ENCODE measurements at places on chromosomes 2 and 18.

GRCh38 chr2:111208639-111209038 lies 87.9 kb downstream of the BCL2L11 start:
- no peak for DNase-seq

DNA sequence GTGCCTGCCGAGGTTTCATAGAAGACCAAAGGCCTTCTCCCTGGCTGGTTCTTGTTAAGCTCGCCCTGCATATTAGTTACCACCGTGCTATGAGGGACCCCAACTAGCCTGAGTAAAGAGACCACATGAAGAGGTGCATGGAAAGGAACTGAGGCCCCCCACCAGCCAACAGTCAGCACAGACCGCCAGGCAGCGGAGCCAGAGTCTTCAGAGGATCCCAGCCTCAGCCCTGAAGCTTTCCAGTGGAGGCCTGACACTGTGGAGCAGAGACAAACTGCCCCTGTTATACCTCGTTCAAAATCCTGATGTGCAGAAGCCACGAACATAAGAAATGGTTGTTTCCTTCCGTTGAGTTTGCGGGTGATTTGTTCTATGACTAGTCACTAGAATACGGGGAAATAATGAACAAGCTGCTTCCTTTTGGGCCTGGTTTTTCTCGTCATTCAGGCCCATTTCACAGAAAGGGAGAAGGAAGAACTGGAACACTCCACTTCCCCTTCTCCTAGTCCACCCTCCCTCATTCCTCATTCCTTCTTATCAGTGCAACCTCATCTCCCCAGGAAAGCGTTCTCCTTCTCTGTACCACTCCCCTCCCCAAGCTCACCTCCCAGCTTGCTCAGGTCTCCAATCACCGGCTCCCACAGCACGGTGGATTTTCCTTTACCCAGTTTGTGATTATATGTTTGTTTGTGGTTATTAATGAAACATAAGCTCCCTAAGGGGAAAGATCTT lies 3.0 kb upstream of the GLI2 start:
- no peak for DNase-seq

DNA sequence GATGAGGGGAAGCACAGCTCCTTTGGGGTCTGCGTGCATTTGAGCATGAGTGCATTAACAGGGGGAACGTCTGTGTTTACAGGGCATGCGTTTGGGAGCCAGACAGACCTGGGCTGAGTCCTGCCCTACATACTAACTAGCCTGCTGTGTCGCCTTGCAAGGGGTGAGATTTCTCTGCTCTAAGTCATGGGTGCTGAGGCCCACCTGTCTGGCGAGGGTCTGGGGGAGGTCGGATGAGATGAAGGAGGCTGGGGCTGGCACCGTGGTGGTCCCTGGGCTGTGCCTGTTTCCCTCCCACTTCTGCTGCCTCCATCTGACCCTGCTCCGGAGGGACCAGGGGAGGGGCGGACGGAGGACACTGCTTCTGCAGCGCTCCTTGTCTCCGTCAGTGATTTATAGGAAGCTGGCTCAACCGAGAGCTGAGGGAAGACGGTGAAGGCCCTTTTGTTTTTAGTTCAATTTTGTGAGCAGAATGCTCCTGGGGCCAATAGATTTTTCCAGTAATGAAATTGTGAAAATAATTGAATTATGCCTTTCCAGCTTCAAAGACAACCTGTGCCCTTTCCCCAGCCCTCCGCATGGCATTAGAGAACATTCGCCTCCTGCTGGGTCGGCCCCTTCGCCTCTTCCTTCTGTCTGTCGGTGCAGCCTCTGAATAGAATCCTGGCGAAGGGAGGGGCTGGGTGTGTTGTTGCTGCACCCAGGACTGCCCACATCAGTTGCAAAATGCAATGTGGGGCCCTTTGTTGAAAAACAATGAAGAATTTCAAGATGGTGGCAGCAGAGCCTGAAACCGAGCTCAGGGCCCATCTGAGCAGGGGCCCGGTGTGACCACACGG lies 49.7 kb downstream of the RRM2 start:
- peak; percentile 40 for DNase-seq

- DNase-seq = no peak
Measured at GRCh38 chr2:11543337-11544216, 9.7 kb downstream of the GREB1 start.

DNA sequence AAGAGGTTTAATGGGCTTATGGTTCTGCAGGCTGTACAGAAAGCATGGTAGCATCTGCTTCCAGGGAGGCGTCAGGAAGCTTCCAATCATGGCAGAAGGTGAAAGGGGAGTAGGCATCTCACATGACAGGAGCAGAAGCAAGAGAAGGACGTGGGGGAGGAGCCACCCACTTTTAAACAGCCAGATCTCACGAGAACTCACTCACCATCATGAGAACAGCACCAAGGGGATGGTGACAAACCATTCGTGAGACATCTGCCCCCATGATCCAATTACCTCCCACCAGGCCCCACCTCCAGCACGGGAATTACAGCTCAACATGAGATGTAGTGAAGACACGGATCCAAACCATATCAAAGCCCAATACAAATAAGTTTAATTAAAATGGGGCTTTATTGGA lies 113.8 kb downstream of the ATL2 start:
- DNase-seq = no peak

DNA sequence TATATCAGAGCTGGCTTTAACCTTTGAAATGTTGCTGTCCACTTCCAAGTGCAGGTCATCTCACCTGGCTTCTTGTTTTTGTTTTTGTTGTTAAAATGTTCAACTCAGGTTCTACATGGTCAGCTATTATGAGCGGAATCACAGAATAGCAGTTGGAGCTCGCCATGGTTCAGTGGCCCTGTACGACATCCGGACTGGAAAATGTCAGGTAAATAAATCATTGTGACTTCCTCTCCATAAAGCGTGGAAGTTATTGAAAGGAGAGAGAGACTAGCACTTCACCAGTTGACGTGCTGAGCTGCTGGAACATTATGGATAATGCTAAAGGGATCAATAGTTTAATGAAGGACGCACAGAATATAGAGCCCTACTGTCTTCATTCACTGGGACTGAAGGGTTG lies 184.6 kb upstream of the BOD1L2 start:
- no peak for DNase-seq

GRCh38 chr2:226799211-226799975 lies at the start of gene IRS1:
Gene IRS1 (minus strand): TSS chr2:226799820. CDS start chr2:226798738, 1,082 bp downstream.
- DNase-seq = peak; percentile 84

GRCh38 chr2:218569661-218570500 lies 1.2 kb downstream of the CNOT9 start:
- DNase-seq = peak; percentile 20

- DNase-seq = no peak
Measured at GRCh38 chr2:28276807-28277206, 115.9 kb upstream of the FOSL2 start.

Measured in BE2C (cell line).